ENCODE measurements at places on chromosomes 3 and 15.

DNA sequence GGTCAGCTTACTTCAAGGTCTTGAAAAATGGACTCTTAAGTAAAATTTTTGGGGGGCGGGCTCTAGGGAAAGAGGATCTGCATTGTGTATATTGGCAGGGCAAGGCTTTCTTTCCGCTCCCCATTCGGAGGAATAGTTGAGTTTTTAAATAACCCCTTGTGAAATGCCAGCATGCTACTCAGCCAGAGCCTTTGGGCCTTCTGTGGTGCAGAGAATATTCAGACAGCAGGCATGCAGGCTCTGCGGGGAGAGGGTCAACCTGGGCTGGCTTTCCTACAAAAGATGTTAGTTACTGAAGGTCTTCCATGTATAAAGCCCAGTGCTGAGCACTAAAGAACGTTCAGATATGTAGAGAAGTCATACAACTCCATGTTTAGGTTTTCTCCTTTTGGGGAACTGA lies 40.6 kb downstream of the ADAMTSL3 start:
- no peaks in the 10 kb centered on the region for H3K27me3 ChIP-seq
- no peaks in the 10 kb centered on the region for H3K4me1 ChIP-seq
- H3K36me3 ChIP-seq: no peaks in the 10 kb centered on the region
- no peak overlapping the region for H3K27ac ChIP-seq
- no peak for DNase-seq

GRCh38 chr3:37777835-37778234 lies 83.8 kb upstream of the CTDSPL start:
- H3K36me3 ChIP-seq: no peaks in the 10 kb centered on the region
- H3K27ac ChIP-seq: no peak overlapping the region
- no peaks in the 10 kb centered on the region for H3K4me1 ChIP-seq
- H3K4me3 ChIP-seq: no peak overlapping the region
- DNase-seq: no peak

GRCh38 chr3:78644847-78645246 lies 1123.0 kb downstream of the ROBO1 start:
- no peak overlapping the region for H3K4me3 ChIP-seq
- no peaks in the 10 kb centered on the region for H3K27me3 ChIP-seq
- no peaks in the 10 kb centered on the region for H3K4me1 ChIP-seq
- no peak overlapping the region for H3K27ac ChIP-seq
- DNase-seq: no peak

DNA sequence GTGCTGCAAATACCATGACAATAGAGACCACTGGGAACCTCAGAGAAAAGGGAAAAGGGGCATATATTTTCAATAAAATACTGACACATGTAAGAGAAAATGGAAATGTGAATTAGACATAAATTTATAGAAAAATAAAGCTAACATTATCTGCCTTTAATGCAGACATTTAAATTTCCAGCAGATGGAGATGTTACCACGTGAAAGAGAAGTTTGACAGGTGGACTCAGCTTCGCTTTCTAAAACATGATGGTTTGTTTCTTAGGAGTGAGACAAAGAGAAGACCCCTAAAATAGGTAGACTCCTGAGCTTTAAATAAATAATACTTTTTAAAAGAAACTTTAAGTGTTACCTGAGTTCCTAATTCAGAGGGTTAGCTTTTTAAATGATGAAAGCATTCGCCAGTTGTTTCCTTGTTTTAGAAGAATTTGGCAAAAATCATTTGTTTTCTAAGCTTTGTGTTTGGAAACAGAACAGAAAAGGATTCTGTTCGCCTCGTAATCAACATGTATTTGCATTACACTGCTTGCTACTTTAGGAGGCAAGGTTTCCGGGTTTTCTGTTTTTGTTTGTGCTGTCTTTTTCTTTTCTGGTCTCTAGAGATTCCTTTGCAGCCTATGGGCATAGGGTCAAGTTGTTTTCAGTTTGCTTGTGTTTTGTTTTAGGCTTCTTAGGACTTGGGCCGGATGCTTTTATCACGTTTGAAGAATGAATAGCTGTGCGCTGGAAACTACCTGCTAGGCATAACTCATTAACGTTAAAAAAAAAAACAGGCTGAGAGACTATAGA lies 271.4 kb downstream of the THSD4 start:
- H3K4me3 ChIP-seq: no peak overlapping the region
- H3K27me3 ChIP-seq: no peaks in the 10 kb centered on the region
- no peak for DNase-seq
- H3K36me3 ChIP-seq: no peaks in the 10 kb centered on the region
- no peak overlapping the region for H3K27ac ChIP-seq

DNA sequence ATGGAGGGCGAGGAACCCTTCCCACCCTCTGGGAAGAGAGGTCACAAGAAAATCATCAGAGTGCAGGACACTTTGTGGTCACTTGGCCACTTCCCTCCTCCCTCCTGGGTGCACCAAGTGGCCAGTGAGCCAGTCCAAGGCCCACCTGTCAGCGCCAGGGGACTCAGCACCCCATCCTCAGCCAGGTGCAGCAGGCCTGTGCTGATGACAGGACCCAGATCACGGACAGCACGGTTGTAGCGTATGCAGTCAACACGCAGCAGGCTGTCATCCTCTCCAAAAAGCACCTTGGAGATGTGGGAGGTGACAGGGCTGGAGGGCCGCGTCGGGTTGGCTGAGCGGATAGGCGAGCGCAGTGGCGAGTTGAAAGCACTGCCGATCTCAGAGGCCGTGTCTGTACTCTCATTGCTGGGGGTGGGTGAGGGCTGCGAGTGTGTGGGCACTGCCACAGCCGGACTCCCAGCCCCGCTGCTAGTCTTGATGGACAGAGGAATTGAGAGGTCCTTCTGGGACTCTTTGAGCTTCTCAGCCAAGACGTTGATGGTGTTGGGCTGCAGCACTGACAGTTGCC lies 41.5 kb downstream of the SEMA3G start:
- no peaks in the 10 kb centered on the region for H3K27me3 ChIP-seq
- H3K4me1 ChIP-seq: peaks cover 18% of the 10 kb centered on the region
- H3K27ac ChIP-seq: no peak overlapping the region
- no peak overlapping the region for H3K4me3 ChIP-seq

DNA sequence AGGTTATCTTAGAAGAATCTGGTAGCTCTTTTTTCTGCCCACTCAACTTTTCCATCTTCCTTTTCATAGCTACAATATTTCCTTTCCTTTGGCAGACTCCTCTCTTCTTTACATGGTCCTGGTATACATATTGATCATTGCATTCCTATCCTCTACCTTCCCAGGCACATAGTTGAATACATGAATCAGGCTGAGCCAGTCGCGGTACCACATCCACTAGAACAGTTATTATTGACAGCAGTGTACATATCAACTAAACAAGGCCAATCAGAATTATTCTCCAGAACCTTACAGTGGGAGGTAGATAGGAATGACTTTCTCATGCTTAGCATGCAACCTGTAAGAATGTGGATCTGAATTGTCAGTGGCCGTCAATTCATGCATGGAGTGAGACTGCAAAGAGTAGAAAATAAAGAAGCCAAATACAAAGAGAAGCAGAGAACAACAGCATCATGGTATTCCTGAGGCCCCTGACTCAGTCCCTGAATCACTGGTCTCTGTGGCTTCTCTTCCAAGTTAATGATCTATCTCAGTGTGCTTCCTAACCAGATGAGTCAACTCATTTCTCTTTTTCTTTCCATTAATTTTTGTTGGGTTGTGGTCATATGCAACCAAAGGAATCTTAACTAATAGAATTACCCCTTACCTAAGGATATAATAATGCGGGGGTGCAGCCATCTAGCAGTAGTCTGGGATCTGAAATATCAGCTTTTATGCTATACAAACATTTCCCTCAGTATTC lies 60.9 kb upstream of the DCBLD2 start:
- no peak for DNase-seq
- H3K27ac ChIP-seq: no peak overlapping the region
- no peaks in the 10 kb centered on the region for H3K4me1 ChIP-seq
- no peak overlapping the region for H3K4me3 ChIP-seq
- H3K27me3 ChIP-seq: peaks cover 5% of the 10 kb centered on the region

DNA sequence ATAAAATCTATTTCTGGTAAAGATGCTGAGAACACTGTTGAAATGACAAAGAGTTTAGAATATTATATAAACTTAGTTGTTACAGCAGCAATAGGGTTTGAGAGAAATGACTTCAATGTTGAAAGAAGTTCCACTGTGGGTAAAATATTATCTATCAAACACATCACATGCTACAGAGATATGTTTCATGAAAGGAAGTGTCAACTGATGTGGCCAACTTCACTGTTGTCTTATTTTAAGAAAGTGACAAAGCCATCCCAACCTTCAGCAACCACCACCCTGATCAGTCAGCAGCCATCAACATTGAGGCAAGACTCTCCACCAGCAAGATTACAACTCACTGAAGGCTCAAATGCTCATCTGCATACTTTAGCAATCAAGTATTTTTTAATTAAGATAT lies 20.2 kb downstream of the TMEM39A start:
- no peak overlapping the region for H3K4me3 ChIP-seq
- no peaks in the 10 kb centered on the region for H3K27me3 ChIP-seq
- no peak overlapping the region for H3K27ac ChIP-seq

DNA sequence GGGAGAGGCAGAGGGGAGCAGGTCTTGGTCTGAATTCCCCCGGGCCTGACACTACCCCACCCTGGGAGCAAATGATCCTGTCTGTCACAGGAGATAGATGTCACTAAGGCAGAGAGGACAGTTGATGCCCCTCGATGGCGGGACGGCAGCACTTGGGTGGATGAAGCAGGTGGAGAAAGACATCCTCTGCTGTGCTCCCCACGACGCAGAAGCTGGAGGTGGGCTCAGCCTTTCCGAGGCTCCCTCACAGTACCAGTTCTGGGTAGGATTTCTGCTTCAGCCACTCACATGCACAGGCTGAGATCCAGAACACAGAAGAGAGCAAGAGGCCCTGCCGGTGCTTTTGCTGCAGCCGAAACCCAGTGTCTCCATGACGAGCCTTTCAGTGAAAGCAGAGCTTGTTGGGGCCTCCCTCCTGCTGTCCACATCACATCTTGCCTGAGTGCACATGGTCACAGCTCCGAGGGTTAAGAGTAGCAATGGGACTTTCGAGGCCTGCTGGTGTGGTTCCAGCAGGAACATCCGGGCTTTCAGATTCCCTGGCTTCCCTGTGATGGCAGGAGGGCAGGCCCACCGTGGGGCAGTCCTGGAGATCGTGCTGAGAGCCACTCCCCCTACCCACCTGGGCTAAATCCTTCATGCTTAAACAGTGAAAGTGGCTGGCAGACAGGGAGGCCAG lies 107.3 kb upstream of the PRR20G start:
- H3K36me3 ChIP-seq: no peaks in the 10 kb centered on the region
- H3K27ac ChIP-seq: no peak overlapping the region
- H3K4me1 ChIP-seq: no peaks in the 10 kb centered on the region
- no peak for DNase-seq

GRCh38 chr3:94272016-94272415 lies 209.2 kb downstream of the NSUN3 start:
- H3K27me3 ChIP-seq: no peaks in the 10 kb centered on the region
- H3K27ac ChIP-seq: no peak overlapping the region
- H3K4me1 ChIP-seq: no peaks in the 10 kb centered on the region
- DNase-seq: no peak
- no peak overlapping the region for H3K4me3 ChIP-seq

DNA sequence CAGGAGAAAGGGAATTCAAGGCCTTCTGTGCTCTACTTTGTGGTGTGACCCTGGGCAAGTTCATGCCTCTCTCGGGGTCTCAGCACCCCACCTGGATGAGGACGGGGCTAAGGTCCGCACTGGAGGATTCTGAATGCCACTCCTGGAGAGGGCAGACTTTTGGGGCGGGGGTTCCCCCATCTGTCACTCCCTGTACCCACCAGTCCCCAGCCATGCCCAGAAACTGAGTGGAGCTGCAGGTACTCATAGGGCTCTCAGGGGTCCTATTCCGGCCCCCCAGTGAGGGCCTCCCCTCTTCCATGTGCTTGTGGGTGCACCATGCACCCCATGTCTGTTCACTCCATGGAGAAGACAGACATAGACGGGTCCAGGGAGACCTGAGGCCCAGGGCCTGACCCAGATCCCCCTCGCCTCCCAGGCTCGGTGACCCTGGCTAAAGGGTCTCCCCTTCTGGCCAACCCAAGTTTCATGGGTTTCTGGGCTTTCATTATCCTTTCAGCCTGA lies 26.0 kb downstream of the ACSBG1 start:
- no peak overlapping the region for H3K4me3 ChIP-seq
- H3K4me1 ChIP-seq: no peaks in the 10 kb centered on the region
- no peaks in the 10 kb centered on the region for H3K36me3 ChIP-seq
- peaks cover 5% of the 10 kb centered on the region for H3K27me3 ChIP-seq
- DNase-seq: no peak
- H3K27ac ChIP-seq: no peak overlapping the region

- DNase-seq: no peak
- no peaks in the 10 kb centered on the region for H3K36me3 ChIP-seq
- H3K27me3 ChIP-seq: no peaks in the 10 kb centered on the region
- H3K4me1 ChIP-seq: peaks cover under 1% of the 10 kb centered on the region
Measured at GRCh38 chr3:189394599-189395121, 222.9 kb downstream of the TPRG1 start.

- H3K27ac ChIP-seq: no peak overlapping the region
- H3K4me3 ChIP-seq: no peak overlapping the region
Measured at GRCh38 chr3:54374214-54374852, 252.0 kb downstream of the CACNA2D3 start.

DNA sequence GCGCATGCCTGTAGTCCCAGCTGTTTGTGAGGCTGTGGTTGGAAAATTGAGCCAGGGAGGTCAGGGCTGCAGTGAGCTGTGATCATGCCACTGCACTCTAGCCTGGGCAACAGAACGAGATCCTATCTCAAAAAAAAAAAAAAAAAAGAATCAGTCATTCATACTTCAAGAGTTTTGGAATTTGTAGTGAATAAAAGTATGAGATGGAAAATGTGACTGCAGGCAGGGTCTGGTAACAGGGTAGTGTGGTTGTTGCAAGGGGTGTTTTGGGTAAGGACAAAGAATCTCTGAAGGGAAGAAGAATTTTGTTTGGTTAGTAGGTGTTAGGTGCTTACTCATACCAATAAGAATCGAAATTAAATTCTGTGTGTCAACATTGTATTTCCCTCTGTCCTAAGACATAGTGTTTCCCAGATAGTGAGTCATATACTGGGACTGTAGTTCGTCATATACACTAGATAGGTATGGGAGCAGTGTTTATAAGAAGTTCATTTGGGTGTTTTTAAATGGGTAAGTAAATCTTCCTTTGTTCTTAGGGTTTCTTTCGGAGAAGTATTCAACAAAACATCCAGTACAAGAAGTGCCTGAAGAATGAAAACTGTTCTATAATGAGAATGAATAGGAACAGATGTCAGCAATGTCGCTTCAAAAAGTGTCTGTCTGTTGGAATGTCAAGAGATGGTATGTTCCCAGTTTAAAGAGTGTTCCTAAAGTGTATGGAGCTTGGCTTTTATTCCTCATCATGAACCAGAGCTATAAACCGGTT lies 14.2 kb downstream of the NR1D2 start:
- no peak overlapping the region for H3K27ac ChIP-seq
- no peak overlapping the region for H3K4me3 ChIP-seq
- DNase-seq: no peak
- H3K27me3 ChIP-seq: no peaks in the 10 kb centered on the region
- H3K4me1 ChIP-seq: no peaks in the 10 kb centered on the region

GRCh38 chr15:93274257-93274656 lies 185.2 kb upstream of the RGMA start:
- no peaks in the 10 kb centered on the region for H3K36me3 ChIP-seq
- H3K27ac ChIP-seq: no peak overlapping the region
- H3K4me1 ChIP-seq: no peaks in the 10 kb centered on the region
- no peak overlapping the region for H3K4me3 ChIP-seq

Measured in DND-41 (cell line).